Vagina (tissue), 2 donors: ENCODE measurements at places on chromosomes 12 and 14. TPM values are rescaled to one million over a fixed set of nuclear protein-coding genes. Genes with fewer than 3 reads are reported as not detected.

GRCh38 chr12:71780237-71780822, 25.7 kb downstream of the RAB21 start:
- no peak overlapping the region for H3K27ac ChIP-seq
- no peaks in the 10 kb centered on the region for H3K36me3 ChIP-seq
- no peaks in the 10 kb centered on the region for H3K27me3 ChIP-seq
- no peak overlapping the region for H3K4me3 ChIP-seq
- DNase-seq: no peak
- H3K4me1 ChIP-seq: peaks cover 3% of the 10 kb centered on the region

DNA sequence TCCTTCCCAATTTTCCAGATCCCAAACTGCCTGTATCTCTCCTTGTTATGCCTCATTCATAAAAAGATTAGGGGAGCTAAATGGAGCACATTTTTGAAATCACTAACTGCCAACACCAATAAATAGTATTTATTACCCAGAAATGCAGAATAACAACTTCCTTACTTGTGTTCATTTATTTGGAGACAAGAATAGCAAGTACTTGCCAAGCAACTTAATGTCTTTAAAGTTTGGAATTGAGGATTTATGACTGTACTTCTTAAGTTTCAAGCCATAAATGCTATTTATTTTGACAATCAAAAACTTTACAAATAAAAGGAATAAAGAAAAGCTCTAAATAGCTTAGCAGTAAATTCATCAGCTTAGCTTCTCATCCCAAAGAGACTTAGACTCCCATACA, 626.1 kb upstream of the NOVA1 start:
- H3K27me3 ChIP-seq: no peaks in the 10 kb centered on the region
- no peak overlapping the region for H3K4me3 ChIP-seq
- no peaks in the 10 kb centered on the region for H3K4me1 ChIP-seq
- no peaks in the 10 kb centered on the region for H3K36me3 ChIP-seq
- no peak overlapping the region for H3K27ac ChIP-seq

GRCh38 chr14:56390859-56391258, 188.7 kb upstream of the TMEM260 start:
- H3K4me1 ChIP-seq: no peaks in the 10 kb centered on the region
- H3K27ac ChIP-seq: no peak overlapping the region
- no peaks in the 10 kb centered on the region for H3K27me3 ChIP-seq

- no peak for DNase-seq
- H3K27me3 ChIP-seq: no peaks in the 10 kb centered on the region
- no peaks in the 10 kb centered on the region for H3K36me3 ChIP-seq
- peaks cover 68% of the 10 kb centered on the region for H3K4me1 ChIP-seq
Measured at GRCh38 chr14:95522116-95522515, 5.7 kb upstream of the SYNE3 start.

Gene LALBA
- not detected for total RNA-seq

- no peaks in the 10 kb centered on the region for H3K4me1 ChIP-seq
- DNase-seq: no peak
- H3K27ac ChIP-seq: no peak overlapping the region
- no peaks in the 10 kb centered on the region for H3K36me3 ChIP-seq
Measured at GRCh38 chr12:103333676-103334075, 162.1 kb downstream of the C12orf42 start.
